ENCODE measurements at places on chromosomes 12 and 14.

GRCh38 chr12:67469666-67470065, 178.9 kb upstream of the DYRK2 start:
- DNase-seq: no peak

DNA sequence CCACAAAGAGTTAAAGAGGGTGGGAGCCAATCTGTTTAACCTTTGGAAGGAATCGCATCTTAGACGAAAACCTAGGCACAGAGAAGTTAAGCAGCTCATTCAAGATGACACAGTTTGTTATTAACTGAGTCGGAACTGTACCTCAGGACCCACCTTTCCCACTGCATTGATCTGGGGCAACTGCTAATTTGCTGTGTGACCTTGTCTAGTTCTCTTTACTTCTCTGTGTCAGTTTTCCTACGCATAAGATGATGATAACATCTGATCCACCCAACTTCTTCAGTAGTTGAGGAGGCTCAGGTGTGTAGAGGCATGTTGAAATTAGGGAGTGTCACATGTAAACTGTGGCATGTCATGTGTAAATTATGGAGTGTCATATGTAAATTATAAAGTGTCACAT, 186.2 kb downstream of the ZFP36L1 start:
- no peak for DNase-seq

DNA sequence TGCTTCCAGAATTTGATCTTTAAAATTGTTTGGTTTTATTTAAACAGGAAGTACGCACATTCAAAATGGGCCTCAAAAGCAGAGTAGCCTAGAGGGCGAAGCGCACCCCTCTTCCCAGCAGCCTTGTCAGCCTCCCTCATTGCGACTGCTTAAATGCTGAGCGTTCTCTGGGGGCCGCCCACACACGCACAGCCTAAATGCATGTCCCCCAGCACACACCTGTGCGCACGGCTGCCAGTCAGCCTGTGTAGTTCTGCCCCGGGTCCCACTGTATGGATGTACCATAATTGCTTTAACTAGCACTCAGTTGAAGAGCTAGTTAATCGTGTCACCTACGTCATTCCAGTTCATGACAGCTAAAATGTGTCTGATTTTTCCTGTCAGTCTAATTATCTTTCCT, 79.3 kb downstream of the TESC start:
- no peak for DNase-seq

DNA sequence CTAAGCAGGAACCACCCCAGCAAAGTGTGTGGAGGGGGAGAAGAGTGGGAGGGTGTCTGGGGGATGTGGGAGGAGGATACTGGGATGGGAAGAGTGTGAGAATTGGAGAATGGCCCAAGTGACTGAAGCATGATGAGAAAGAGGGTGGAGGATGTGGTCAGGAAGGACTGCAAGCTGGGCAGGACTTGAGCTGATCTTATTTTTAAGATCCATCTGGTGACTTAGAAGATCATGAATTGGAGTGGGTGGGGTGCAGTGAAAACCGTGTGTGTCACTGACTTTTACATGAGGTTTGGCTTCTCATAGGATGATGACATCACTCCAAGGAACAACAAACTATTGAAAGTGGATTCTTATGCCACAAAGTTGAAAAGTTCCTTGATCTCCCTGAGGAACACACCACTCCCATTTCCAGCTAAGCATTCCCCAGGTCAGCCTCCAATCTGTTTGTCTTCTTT, 287.5 kb downstream of the GALC start:
- DNase-seq: no peak

- no peak for DNase-seq
Observed at GRCh38 chr12:111150360-111150759, 218.5 kb downstream of the PHETA1 start.

- no peak for DNase-seq
Observed at GRCh38 chr12:98211909-98212695, 303.3 kb upstream of the TMPO start.

DNA sequence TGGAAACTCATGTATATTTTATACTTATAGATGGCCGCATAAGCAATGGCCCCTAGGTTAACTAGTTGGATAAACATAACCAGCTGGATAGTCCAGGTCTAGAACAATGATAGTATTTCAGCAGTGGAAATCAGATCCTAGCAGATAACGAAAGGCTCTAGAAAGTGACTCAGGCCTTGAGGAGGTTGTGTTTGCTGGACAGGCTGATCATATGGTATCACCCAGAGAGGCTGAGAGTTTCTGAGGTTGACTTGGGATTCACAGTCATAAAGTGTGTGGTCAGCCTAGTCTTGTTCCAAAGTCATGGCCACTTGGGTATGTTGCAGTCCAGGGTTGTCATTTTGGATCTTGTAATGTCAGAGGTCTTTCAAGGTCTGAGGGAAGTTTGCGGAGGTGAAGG, 16.8 kb downstream of the FLVCR2 start:
- DNase-seq: no peak

- no peak for DNase-seq
Observed at GRCh38 chr12:76746516-76746915, 17.4 kb upstream of the ZDHHC17 start.

DNA sequence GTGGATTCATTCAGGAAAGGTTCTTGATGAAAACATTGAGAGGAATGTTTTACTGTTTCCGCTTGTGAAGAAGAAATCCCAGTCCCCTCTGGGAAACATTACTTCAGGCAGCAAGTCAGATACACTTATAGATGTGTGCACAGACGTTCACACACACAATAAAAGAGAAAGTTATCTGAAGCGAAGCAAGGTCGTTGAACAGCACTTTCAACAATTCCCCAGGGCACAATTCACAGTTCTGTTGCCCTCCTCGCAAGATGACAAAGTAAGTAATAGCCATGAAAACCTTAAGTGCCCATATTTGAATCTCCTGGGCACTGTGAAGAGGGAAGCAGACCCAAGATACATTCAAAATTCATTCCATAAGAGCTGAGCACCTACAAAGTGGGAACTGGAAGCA, 156.6 kb upstream of the CAND1 start:
- DNase-seq: peak; percentile 61

DNA sequence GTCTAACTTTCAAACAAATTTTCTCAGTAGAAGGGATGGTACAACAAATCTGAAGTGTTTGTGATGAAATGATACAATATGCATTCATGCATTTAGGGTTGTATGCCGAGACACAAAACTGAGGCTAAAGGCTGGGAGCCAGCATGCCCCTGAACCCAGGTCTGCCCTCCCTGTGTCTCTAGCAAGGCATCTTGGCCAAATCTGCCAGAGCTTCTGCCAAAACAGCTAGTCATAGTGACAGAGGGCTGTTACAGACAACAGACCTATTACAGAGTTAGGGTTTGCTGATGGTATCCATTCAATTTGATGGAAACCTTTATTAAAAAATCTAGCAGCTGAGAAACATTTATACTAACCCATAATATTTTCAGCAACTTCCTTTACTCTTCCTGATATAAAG, 11.3 kb upstream of the CHPT1 start:
- no peak for DNase-seq

GRCh38 chr14:74952180-74952665, 3.2 kb downstream of the PGF start:
- DNase-seq: no peak

DNA sequence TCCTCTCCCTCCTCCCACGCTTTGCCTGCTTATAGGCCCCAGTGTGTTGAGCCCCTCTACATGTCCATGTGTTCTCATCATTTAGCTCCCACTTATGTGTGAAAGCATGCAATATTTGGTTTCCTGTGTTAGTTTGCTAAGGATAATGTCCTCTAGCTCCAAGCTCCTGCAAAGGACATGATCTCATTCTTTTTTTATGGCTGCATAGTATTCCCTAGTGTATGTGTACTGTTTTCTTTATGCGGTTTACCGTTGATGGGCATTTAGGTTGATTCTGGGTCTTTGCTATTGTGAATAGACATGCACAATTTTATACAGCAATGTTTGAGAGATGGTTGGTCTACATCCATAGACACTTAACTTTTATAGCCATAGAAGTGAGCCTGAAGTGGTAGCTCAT, 5.1 kb downstream of the RESF1 start:
- DNase-seq: no peak

DNA sequence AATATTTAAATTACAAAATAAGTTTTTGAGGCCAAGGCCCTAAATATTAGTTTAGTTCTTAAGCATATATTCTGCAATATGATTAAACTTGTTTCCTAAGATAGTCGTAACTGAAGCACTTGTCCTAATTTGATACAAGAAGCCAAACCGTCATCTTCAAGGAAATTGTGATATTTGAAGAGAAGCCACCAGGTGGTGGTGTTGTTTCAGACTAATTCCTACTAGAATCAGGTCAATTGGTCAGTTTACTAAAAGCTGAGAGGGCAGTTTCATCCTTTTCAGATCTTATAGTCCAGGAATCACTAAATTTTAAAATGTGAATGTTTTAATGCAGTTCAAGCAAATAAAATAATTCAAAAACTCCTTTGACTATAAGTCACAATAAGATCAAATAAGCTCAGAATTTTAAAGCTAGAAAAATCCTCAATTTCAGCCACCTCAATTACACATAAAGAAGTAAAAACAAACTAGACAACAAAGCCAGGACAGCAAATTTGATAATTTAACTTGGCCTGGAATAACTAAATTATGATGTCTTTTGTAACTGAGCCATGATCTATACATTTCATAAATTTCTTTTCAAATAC, 7.1 kb upstream of the ARL1 start:
- DNase-seq: peak; percentile 66

DNA sequence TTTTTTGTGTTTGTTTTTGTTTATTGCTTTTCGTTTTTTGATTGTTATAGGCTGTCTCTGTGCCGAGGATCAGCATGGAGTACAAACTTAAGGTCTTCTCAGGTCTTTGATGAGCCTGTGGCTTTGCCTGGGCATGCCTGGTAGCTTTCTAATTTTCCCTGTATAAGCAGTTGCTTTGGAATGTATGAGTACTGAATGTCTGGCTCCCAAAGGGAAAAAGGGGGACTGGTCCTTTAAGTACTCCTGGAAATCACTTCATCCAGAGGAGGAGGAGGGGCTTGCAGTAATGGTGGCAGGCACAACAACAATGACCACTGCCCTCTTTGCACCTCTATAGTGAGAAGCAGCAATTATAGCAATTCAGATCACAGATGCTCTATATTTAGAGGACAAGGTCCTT, 67.6 kb upstream of the TTC7B start:
- DNase-seq: no peak

DNA sequence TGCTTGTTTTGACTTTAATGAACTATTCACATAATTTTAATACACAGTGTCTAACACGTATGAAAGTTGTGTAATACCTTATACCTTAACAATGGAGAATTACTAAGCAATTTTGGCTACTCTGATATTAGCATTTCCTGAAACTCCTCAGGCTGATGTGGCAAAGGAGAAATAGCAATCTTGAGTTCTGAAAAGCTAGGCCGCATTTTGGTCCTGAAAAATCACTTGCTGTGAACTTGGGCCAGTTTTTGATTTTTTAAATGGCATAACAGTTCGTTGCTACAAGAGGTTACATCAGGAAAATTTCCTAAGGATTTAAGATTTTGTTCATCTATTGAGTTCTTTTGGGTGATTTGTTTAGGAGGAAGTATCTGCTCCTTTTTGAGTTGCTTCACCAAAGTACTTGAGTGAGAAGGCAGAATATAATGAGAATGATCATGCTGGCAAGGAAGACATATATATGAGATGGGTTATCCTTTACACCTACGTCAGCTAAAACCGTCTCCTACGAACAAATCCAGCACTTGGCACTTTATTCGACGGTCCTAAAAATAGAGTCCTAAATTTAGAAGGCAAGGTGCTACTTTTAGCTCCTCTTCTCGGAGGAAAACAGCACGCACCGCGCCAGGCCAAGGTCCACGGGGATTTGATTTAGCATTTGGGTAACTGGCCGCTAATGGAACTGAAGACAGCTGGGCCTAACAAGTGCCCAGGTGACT, 32.2 kb downstream of the MIA2 start:
- DNase-seq: no peak

DNA sequence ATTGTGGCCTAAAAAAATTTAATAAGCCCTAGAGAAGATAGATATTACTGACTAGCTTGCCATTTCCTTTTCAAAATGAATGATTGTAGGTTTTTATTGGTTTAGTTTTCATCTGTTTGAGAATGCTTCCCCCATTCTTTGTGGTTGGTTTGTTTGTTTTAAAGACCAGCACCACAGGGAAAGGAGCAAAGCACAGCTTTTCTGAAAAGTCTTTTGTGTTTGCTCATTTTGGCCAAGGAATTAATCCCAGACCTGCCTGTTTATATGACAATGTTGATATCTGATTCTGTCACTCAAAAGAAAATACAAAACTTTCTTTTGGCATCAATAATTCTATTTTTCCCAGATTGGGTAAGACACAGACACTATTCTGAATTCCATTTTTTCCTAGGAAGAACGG, 312.5 kb upstream of the FLRT2 start:
- no peak for DNase-seq

DNA sequence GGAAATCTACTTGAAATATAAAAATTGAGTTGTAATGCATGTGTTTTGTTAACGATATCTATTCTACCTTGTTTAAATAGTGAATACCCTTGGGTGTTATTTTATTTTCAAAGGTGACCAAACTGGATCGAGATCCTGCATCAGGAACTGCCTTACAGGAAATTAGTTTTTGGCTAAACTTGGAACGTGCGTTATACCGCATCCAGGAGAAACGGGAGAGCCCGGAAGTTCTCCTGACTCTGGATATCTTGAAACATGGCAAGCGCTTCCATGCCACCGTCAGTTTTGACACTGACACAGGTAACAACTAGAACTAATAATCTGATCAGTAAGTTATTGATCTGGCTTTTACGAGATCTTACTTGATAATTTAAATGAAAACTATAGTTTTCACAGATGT, 15.9 kb downstream of the DYNC1H1 start:
- no peak for DNase-seq

GRCh38 chr12:53719649-53720048, 7.6 kb downstream of the CALCOCO1 start:
- no peak for DNase-seq

GRCh38 chr12:6442836-6443235, 1.9 kb upstream of the CD27 start:
- no peak for DNase-seq

GRCh38 chr14:100994082-100994481, 90.6 kb upstream of the RTL1 start:
- DNase-seq: no peak

DNA sequence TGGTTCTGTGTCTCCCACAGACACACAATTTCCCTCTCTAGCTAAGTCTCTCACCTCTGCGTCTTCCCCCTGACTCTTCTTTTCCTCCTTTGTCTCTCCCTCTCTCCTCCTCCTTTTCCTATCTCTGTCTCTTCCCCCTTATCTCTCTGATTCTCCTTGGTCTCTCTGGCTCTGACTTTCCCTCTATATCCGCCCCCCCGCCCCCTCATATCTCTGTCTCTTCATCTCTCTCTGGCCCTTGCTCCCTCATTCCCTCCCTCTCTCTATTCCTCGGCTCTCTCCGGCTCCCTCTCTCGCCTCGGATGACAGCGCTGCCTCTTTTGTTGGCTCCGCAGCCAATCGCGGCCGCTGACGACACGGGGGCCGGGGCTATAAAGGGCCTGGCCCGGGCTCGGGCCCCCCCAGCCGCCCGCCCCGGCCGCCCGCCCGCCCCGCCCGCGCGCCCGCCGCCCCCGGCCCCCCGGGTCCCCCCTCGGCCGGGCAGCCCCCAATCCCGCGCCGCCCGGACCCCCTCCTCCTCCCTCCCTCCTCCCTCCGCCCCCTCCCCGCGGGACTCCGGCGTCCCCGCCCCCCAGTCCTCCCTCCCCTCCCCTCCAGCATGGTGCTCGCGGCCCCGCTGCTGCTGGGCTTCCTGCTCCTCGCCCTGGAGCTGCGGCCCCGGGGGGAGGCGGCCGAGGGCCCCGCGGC, at the start of gene GDF11:
GDF11 (plus strand) TSS at position 404 of the 687 bp plus-strand sequence; CDS start at position 599, 195 bp downstream.
- DNase-seq: peak; percentile 72

All from NCI-H187 (cell line).